NCI-H1930 (cell line): ENCODE measurements at places on chromosomes 5 and 9.

DNA sequence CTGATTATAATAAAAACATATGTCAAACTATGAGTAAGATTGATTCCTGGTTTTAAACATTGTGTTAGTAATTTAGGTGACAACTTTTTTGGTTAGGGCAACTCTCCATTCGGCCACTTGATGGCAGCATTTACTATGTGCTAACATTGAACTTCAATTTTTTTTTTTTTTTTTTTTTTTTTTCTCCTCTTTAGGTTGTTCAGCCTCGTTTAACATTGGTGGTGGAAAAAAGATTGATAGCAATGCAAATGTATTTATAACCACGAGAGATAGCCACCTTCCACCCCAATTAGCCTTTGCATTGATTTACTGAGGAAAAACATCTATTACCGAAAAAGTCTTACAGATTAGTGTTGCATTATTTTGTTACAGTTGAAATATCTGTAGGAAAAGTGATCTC is 159.1 kb downstream of the CSNK1G3 start:
- DNase-seq, result peak; percentile 52

DNA sequence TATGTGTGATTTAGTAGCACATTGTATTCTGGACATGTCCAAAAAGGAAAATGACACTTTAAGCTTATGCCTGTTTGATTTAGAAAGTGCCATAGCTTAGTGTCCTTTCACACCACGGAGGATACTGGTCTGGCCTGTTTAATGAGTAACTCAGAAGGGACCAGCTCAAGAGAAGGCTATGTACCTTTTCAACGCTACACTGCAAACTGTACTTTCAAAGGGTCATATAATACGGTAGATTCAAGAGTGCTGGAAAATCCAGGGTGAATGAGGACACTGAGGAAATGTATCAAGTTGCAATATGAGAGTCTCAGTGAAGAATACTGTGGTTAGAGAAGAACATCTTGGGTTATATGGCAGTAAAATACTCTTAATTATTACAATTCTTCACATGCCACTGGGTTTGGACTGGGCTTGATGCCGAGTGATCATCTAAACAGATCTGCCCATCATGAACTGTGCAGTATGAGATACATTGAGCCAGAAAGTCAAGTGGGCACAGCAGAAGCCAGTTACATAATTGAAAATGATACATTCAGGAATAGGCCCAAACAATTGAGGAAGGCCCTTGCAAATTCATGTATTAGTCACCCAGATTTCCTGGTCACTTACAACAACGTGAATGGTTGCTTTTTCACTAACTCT is 1211.5 kb upstream of the CDH9 start:
- no peak for DNase-seq

DNA sequence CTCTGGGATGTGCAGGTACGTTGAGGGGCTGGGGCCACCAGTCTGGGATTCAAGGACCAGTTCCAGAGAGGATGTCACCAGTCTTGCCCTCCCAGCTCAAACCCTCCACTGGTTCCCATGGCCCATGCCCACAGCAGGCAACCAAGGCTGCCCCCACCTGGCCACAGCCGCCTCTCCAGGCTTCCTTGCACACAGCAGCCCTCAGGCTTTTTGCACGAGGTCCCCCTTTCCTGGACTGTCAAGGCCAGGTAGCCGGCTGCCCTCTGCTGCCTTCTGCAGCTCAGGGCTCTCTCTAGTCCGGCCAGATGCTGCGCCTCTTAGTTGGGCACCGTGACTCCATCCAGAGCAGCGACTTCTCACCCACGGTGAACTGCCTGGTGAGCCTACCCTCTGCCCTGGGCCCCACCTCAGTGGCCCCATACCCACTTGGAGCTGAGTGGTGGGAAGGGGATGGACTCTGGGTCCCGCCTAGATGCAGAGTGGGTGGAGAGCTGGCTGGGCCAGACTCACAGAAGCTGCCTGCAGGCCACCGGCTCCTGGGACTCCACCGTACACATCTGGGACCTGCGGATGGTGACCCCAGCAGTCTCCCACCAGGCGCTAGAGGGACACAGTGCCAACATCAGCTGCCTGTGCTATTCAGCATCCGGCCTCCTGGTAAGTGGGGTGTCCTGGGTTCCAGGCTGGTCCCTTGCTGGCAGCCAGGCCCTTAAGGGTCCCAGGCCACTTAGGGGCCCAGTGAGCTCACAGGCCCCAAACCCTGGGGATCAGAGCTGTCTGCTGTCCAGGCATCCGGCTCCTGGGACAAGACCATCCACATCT is 2.9 kb downstream of the WDR38 start:
- no peak for DNase-seq

- DNase-seq, result no peak
Measured at GRCh38 chr9:81565144-81565543, 124.2 kb downstream of the TLE1 start.

GRCh38 chr5:78331523-78332080 is 28.8 kb upstream of the SCAMP1 start:
- no peak for DNase-seq

DNA sequence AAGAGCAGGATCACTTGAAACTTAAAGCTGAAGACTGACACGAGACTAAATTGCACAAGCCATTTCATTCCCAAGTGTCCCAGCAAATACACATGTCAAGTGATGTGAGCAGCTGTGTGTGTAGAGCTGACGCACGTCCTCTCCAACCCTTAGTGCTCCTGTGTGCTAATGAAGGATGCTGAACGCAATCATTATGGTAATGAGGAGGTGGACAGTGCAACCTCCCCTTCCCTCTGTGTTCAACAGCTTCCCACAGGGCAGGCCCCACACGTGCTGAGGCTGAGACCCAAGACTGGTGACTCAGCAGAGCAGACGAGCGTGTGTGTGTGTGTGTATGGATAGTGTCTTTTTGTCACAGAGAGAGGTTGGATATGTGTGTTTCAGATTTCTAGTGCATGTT is 702.1 kb downstream of the SEMA5A start:
- no peak for DNase-seq

GRCh38 chr5:132219289-132219970 is 8.2 kb downstream of the P4HA2 start:
- no peak for DNase-seq

DNA sequence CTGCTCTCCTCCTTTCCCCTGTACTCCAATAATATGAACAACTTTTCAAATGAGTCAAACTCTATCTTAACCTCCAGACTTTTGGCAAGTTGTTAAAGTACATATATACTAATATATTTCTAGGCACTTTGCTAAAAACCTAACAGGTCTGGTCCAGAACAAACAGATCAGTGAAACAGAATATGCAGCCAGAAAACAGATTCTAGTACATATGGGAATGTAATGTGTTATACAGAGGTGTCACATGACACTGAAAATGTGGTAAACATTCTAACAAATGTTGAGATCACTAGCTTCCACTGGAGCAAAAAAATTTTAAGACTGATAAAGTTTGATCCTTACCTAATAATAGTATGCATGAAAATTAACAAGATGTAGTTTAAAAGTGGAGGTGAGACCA is 136.9 kb downstream of the OR2K2 start:
- no peak for DNase-seq

- DNase-seq, result no peak
Measured at GRCh38 chr5:120207129-120207528, 257.0 kb upstream of the PRR16 start.

DNA sequence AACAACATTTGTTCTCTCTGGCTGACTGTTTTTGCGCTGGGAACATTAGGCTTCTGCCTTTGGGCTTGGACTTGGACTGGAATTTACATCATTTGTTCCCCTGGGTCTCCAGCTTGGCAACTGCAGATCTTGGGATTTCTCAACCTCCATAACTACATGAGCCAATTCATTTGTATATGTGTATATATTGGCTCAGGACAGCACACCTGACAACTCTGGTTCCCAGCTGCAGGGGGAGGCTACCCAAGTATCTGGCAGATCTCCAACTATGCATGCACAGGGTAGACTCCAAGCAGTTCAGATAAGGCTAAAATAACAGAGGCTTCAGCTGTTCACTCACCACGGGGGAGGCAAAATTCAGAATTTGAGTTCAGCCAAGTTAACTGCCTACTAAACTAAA is 31.6 kb upstream of the F2RL1 start:
- no peak for DNase-seq

DNA sequence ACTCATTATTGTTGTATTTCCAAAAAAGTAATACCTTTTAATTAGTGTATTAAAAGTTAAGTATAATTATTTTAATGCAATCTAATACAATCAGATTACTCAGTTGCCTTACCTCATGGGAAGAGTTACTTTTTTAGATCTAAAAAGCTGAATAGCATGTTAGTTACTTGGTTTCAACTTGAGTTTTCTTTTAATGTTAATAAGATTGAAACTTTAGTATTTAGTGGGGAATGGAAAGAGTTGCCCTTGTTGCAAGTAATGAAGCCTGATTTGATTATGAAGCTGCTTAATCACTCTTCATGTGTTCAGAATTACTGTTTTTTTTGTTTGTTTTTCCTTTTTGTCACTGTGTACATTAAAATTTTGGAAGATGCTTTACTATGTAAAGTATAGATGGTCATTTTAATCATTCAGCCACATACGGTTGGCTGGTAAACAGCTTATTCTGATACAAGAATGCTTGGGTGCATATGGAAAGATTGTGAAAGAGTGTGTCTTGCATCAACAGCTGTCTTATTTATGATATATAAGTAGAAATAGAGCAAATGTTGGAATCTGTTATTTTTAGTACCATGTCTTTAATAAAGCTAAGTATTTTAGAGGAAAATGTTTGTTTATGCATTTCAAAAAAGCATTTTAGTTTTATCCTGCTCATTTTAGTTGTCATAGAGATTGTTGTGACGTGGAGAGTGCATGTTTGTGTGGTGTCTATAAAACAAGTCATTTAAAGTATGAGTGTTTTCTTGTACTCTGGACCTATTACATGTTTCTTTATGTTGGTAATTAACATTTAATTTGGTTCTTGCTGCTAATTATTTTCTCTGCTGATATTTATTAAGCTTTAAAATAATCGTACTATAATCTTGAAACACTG is 36.4 kb downstream of the SREK1 start:
- DNase-seq, result no peak

DNA sequence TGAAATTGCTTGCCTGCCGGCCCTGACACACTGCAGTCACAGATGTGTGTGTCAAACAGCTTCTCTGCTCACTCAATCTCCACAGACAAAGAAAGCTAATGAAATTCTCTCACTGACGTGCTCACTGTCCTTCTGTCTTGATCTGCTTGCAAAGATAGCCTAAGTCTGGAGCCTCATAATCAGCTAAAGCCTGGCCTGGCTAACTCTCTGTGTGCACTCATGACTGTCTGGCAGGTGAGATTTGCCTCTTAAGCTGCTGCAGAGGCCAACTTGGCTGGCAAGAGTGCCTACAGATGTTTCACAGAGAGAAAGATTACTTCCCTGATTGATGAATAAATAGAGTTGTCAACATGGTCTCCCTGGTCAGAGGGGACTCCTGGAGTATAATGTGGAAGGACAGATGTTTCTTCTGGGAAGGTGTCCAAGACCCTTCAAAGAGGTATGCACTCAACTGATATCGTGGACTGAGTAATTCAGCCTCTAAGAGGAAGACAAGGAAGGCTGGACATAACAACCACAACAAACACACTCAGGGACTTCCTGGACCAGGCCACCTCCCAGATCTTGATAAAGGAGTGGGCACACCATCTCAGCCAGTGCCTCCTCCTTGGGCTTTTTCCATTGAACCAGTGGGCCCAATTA is 362.0 kb downstream of the SPOCK1 start:
- DNase-seq, result no peak

- DNase-seq, result no peak
Measured at GRCh38 chr5:144691936-144692335, 521.3 kb downstream of the KCTD16 start.

- DNase-seq, result no peak
Measured at GRCh38 chr5:141618030-141618803, 583 bp downstream of the DIAPH1 start.
